ENCODE measurements at places on chromosomes 1 and 21.

DNA sequence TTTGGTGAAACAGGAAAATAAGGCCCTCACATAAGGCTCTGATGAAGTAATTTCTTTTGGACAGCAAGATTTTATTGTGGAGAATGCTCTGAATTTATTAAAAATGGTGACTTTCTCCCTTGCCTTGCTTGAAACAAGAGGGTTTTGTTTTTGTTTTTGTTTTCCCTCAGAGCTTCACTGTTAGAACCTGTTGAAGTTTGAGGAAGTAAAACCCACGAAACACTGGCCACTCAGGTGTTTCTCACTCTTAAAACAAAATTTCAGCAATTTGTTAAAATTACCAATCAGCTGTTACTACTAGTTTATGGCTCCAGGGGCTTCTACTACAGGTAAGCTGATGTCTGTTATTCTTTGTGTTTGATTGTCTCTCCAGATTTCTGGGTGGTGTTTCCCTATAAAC is 112.6 kb upstream of the B3GALT2 start:
- DNase-seq: no peak

DNA sequence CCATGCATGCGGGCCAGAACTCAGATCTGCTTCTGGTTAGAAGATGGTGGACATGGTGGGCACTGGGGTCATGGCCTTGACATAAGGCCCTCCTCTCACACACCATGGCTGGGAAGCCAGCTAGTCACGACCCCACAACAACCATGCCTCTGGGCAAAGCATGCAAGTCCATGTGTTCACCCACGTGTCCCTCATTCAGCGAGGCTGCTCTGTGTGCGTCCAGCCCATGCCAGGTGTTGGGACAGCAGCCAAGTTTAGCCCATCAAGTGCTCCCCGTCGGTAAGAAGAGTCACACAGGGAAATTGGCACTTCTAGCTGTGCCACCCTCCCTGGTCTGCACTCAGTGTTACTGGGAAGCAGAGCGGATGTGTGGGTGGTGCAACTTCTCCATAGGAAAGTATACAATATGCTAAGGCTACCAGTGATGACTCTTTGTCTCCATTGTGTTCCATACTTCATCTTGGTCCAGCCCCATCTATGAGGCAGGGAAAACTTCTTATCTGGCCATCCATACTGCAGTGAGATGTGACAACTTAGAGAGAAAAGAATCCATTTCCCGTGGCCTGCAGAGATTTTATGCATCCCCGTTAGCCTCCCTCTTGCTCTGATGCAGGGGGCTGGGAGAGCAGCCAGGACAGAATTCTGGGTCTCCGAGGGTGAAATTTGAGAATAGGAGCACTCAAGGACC is 198.0 kb downstream of the GRIK3 start:
- DNase-seq: no peak

DNA sequence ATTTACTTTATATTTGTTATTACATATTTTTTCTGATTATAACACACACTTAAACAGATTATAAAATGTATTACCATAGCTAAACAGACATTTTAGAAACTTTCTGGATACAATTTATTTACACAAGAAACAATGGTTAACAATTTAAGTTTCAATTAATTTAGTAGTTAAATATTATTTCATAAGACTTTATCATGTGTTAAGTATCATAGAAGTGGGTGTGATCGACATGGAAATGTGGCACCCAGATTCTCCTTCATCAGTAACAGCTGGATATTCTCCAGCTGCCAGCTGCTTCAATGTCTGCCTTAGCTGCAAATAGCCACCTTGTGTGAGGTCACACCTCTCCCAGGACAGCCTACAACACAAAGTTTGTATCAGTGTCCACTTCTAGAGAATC is 97.8 kb downstream of the KCNT2 start:
- DNase-seq: no peak

DNA sequence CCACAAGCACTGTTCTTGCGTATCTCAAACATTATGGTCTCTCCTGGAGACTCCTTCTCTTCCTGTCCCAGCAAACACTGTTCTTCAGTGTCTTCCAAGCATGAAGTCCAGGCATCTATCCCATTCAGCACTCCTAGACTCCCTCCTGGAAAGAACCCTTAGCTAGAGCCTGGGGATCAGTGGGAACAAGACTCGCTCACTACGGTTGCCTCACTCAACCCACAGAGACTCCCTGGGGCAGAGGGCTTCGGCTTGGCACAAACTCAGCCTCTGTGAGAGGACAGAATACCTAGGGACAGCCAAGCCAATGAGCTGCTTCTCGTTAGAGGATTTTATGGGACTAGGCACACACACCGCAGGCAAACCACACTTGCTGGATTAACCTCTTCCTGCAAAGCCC is 86.5 kb upstream of the IPO9 start:
- no peak for DNase-seq

DNA sequence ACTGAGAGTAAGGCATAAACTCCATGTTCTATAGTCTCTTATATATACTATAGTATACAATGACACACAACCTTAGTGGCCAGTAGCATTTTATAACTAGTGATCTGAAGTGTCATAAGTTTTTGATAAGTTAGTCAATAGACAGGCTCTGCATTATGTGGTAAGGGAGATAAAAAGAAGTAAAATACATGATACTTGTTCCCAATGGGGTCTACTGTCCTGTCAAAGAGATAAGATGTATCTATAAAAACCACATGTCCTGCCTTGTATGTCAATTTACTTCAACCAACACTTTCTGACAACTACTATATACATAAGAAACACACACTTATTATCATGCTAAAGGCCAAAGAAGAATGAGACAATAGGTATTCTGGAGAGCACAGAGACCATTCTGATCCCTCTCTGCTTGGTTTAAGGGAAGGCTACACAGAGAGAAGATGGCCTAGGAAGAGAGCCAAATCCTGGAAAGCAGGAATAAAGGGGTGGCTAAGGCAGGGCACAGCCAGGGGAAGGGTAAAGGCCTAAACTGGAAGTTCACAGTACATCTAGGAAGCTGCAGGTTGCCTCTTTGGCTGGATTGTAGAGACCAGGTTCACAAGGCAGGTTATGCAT is 91.4 kb downstream of the LYST start:
- DNase-seq: no peak

All from NCI-H524 treated with DMSO at 0.1 percent for 48 hours (cell line).